ENCODE measurements at places on chromosomes 4 and X.
A peak's percentile ranks its signal among the peaks of the same experiment; 100 is the strongest.

- no peak for DNase-seq
Observed at GRCh38 chrX:141701072-141701471, 2.5 kb upstream of the SPANXD start.

DNA sequence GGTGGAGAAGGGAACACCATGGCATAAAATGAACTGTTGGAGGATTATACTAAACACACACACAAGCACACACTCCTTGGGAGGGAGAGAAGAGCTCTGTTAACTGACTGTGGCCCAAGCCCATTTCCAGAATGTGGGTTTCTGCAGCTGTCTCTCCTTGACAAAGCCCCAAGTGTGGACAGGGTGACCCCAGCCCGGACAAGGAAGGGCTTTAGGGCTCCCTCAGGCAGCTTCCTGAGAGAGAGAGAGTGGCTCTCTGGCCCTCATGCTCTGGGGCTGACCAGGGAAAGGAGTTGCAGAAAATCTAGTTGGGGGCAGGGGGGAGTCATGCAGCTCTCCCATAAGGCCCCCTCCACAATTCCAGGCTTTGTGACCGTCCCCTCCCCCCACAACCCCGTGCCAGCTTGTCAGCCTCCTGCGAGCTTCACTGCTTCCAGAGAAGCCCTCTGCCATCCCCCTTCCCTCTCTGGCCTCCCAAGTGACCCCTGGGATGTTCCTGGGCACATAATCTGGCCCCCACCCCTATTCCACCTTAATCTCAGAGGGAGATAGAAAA lies 590 bp downstream of the ARHGEF9 start:
- no peak for DNase-seq

GRCh38 chr4:56426273-56426672 lies 9.1 kb downstream of the PPAT start:
- no peak for DNase-seq

DNA sequence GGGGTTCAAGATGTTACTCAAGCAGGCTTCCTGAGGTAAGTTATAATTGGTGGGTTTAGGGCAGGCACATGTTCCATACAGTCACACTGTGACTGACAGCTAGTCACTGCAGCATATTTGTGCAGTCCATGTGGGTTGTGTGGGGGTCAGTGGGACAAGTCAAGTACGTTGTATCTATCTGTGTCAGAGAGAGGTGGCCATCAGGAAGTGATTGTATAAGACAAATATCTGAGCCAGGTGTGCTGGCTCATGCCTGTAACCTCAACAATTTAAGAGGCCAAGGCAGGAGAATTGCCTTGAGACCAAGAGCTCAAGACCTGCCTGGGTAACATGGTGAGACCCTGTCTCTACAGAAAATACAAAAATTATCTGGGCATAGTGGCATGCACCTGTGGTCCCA lies 509.3 kb downstream of the CENPC start:
- no peak for DNase-seq

GRCh38 chr4:113276464-113277170 lies 227.2 kb downstream of the ANK2 start:
- no peak for DNase-seq

- DNase-seq: no peak
Observed at GRCh38 chr4:41631523-41631922, 93.6 kb downstream of the LIMCH1 start.

DNA sequence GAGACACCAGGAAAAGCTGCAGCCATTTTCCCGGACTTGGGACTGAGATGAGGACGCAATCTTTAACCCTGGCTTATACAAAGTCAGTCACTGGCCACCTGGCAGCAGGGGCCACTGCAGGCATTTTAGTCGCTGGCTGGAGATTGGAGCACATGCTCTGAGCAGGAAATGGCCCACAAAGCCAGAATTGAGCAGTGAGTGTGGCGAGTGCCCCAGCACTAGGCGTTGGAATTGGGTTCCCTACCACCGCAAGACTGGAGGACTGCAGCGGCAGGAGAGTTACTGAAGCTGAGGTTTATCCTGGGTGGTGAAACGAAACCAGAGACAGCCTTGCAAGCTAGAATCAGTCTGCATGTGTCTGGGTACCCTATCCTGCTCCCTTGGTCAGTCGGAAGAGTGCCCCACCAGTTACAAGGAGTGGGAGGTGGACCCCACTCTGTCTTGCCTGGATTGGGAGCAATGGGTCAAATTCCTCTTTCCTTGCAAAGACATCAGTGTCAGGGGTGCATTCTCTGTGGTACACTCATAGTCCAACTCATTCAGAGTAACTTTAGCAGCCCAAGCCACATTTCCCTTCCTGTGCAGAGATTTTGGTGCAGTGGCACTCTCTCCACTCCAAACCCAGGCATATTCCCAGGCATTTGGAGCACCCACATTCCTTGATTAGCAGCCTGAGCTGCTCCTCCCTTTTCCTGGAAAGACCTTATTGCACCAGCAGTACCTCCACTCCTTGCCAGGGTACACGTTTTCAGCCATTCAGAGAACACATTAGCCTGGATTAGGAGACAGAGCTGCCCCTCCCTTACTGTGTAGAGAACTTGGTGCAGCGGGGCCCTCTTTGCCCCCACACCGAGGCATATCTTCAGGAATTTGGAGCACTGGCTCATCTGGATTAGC lies 36.7 kb upstream of the PLK4 start:
- no peak for DNase-seq

DNA sequence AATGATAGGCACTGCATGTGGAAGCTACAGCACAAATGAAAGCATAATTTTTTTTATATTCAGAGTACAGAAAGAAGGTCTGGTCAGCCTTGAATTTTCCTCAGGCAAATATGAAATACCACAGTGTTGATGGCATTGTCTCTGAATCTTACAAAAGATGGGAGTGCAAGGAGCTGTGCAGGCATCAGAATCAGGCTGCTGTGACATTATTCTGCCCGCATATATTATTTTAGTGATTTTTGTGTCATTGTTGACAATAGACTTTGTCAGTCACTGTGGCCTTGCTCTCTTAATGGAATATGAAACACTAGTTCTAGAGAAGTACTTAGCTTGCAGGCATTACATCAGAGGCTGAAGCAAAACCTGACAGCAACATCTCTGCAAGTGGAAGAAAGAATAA lies 42.5 kb downstream of the SYTL5 start:
- DNase-seq: no peak

DNA sequence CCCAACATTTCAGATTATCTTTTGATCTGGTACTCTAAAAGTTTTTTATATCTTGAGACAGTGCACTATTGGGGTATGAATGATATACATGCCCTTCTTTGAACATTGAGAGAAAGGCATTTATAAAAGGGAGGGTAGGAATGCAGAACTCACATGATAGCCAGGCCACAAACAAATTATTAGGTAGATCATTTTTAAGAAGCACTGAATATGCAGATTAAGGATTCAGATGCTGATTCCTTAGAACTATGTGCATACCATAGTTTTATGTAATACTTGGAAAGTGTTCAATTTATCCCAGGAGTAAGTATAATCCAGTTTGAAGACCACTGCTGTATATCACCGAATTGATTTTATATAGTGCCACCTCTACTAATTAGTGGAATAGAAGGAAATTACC lies 18.6 kb downstream of the CEP135 start:
- DNase-seq: no peak

DNA sequence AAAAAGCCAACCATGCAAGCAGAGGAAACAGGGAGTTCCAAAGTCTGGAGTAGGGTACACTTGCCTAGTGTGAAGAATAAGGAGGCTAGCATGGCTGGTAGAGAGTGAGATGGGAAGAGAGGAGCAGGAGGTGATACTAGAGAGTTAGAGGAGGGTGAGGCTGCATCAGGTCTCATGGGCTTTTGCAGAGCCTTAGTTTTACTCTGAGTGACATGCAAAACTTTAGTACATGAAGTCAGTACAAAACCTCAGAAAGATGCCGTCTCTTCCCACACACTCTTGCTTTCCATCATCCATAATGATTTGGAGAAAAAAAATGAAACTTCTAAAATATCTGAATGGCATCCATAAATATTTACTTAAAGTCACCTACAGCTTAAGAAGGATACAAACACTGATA lies 5.0 kb downstream of the OPRPN start:
- no peak for DNase-seq

GRCh38 chr4:98518559-98519267 lies 139.7 kb downstream of the TSPAN5 start:
- DNase-seq: peak; percentile 66

DNA sequence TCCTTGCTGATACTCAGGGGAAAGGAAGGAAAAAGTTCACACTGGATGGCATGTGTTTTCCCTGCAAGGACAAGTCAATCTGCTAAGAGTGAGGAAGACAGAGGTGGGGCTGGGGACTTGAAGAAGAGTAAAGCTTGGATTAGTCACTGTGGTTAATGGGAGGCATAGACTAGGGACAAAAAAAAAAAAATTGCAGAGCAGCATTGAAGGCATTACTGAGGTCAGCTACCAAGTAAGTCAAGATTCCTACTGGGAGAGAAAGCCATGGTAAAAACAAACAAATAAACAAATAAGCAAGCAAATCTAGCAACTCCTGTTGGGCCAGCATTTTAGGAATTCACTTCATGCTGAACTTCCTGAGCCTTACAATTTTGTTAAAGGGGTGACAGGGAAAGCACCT lies 58.2 kb upstream of the GPC4 start:
- no peak for DNase-seq

DNA sequence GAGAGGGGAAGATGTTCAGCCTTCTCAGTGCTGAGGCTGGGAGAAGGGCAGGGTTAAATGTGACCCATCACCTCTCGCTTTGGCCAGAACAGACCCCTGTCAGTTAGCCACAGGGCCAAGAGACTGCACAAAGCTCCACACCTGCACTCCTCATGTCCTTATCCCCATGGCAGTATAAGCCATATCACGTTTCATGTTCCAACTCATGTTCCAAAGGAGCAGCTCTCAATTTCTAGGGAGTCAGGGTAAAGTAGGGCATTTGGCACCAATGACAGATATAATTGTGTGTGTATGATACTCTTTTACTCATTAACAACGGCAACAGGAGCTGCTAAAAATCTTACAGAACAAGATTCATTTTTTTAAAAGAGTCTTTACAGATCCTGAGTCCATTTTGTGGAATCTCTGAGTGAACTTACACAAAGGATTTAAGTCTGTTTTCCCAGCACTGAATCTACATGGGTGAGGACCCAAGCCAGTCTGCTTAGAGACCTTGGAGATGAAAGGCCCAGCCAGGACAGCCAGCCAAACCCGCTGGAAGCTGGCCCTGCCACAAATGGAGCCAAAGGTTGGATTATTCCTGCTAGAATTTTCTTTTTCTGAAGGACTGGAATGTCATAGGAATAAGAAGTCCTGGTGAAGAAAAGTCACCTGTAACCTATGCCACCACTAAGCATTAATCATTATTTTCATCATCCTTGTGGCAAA lies 129.1 kb upstream of the SMAD1 start:
- DNase-seq: no peak

GRCh38 chrX:149715468-149715867 lies 3.6 kb downstream of the MAGEA11 start:
- DNase-seq: no peak

DNA sequence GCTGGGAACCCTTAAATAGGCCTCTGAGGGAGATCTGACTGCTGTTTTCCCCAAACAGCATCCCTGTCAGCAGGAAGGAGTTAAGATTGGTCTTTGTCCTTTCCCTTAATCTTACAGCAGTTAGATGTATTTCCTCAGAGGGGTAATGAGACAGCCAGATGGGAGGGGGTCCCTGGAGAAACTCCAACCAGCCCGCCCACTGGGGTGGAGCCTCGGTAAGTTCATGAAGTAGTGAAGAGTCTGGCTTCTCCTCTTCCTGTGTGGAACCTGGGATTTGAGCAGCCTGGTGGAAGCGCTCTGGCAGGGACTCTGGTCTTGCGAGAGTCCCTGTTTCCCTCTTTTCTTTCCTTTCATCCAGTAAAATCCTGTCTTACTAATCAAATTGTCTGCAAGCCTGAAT lies 330.0 kb downstream of the TLL1 start:
- DNase-seq: no peak

GRCh38 chr4:1592068-1592708 lies 91.9 kb downstream of the FAM53A start:
- DNase-seq: no peak

- peak; percentile 48 for DNase-seq
Observed at GRCh38 chr4:76377911-76378310, 43.0 kb downstream of the CCDC158 start.

DNA sequence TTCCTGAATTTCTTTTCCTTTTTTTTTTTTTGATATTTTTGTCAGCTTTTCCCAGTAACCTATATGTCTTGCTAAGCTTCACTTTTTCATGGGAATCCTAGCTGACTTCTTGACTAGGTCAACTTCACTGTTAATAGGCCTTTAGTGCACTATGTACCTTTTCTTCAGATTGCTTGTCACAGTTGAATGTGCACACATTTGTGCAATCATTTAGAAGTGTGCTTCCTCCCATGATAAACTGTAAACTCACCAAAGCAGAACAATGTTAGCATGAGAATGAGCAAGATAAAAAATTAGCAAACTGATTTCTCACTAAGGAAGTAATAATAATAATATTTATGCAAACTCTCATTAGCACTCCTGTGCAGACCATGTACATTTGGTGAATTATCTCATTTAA lies 173.2 kb downstream of the PABPC4L start:
- no peak for DNase-seq

DNA sequence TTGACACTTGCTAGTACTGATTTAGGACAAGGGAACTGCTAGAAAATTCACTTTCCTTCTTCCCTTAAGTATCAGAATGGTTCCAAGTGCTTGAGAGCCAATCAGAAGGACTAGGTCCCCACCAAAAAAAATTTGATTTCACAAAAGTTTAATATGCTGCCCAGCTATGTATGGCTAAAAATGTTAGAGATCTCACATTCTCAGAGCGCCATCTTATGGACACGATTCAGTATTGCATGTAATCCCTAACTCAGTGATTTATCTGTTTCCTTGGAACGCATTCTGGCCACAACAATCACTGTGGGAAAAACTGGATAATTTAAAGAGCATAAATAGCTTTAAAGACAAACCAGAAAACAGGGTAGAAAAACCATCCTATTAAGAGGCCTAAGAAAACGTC lies 255.1 kb upstream of the GPC4 start:
- peak; percentile 20 for DNase-seq

GRCh38 chr4:187251896-187252295 lies 528.2 kb upstream of the FAT1 start:
- no peak for DNase-seq

- DNase-seq: no peak
Observed at GRCh38 chr4:52824603-52825459, 37.3 kb upstream of the RASL11B start.
